ENCODE measurements at places on chromosomes 1 and 21.

DNA sequence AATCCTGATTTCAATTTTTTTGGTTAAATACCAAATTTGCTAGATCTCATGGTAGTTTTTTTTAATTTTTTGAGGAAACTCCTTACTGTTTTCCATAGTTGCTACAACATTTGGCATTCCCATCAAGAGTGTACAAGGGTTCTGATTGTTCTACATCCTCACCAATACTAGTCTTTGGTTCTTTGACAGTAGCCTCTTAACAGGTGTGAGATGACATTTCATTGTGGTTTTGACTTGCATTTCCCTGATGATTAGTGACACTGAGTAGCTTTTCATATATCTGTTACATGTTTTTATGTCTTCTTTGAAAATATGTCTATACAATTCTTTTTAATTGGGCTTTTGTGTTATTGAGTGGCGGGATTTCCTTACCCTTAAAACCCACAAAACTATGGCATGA lies 20.9 kb upstream of the RGS13 start:
- DNase-seq: no peak

DNA sequence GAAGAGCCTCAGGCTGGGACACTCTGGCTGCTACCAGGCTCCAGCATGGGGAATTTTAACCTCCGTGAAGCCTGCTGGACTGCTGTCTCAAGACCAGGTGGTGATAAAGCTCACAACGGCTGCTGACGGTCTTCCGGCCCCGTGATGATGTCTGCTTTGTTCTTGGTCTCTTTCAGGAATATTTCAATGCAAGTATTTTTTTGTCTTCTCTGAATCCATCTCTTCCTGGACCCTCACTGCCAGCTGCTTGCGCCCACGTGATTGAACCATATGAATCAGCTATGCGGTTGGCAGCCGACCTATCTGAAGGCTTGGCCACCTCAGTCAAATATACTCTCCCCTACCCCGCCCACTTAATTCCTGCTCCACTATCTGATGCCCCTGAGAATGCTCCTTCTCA lies 14.6 kb upstream of the SLC6A17 start:
- DNase-seq: peak; percentile 78

DNA sequence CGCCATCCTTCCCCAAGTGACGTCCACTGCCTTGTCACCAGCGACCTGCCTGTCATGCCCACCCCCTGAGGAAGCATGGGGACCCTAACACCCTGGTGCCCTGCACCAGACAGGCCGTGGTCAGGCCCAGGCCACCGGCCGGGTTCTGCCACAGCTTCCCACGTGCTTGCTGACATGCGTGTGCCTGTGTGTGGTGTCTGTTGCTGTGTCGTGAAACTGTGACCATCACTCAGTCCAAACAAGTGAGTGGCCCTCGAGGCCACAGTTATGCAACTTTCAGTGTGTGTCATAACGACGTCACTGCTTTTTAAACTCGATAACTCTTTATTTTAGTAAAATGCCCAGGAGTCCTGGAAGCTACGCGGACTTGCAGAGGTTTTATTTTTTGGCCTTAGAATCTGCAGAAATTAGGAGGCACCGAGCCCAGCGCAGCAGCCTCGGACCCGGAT lies 8.5 kb upstream of the CTRC start:
- DNase-seq: no peak

GRCh38 chr21:39934895-39935294 lies 67.7 kb downstream of the PCP4 start:
- no peak for DNase-seq

DNA sequence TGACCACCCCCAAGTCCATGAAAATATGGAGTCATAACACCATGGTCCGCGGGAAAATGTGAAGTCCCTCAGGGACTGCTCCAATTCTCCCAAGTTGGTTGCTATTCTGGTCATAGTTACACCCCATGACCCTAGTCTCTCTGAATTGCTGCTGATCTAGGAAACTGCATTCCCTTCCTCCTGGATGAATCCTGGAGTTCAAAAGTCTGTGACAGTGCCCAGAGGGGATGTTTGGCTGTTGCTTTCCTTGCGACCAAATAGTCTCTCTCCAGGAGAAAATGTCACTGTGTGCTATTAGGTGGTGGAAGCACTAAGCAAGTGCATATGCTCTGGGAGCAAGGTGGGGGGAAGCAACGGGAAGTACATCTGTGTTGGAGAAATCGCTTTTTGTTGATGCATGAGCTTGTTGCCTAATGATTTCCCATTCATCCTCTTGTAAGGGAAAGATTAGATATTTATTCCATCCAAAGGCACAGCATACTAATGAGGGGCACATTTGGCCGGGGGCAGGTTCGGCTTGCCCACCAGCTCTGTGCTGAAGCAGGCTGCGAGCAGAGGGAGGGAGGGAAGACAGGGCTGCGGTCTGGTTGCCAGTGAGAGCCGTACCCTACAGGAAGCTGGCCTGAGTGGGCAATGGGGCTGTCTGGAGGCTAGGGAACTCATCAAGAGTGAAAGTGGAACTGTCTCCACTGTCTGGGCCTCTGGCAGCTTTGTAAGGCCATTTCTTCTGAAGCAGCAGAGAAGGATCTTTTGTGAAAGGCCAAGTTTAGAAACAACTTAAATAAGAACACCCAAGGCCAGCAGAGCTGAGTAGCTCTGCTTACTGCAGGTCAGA lies 27.2 kb downstream of the SYT6 start:
- no peak for DNase-seq

GRCh38 chr1:36583980-36584782 lies 101.5 kb upstream of the CSF3R start:
- no peak for DNase-seq

DNA sequence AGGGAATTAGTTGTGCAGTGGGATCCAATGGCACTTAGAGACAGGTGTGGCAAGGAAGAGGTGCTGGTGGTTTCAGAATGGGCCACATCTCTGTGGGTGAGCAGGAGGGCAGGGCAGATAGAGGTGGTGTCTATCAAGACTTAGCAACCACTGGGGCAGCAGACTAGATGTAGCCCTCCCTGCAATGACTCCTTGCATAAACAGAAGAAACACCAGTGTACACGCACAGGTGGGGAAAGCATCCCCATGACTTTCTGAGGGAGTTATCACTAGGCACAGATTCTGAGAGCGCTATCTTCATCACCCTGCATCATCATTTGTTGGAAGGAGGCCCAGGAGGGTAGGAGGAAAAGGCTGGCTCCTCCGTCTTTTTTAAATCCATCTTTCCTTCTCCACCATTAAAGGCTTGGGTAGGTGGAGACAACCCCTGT lies 58.4 kb downstream of the PLXNA2 start:
- no peak for DNase-seq
